ENCODE measurements at places on chromosomes 11 and 22.

- DNase-seq: peak; percentile 13
- H3K36me3 ChIP-seq: no peaks in the 10 kb centered on the region
- H3K27ac ChIP-seq: no peak overlapping the region
- no peaks in the 10 kb centered on the region for H3K4me1 ChIP-seq
- H3K4me3 ChIP-seq: no peak overlapping the region
Measured at GRCh38 chr22:33274214-33275072, 216.3 kb upstream of the SYN3 start.

GRCh38 chr11:70775386-70776075, 377.2 kb downstream of the CTTN start:
- H3K4me1 ChIP-seq: peaks cover 2% of the 10 kb centered on the region
- H3K4me3 ChIP-seq: no peak overlapping the region
- H3K36me3 ChIP-seq: no peaks in the 10 kb centered on the region
- no peaks in the 10 kb centered on the region for H3K27me3 ChIP-seq

- no peaks in the 10 kb centered on the region for H3K4me1 ChIP-seq
- H3K36me3 ChIP-seq: no peaks in the 10 kb centered on the region
- no peaks in the 10 kb centered on the region for H3K27me3 ChIP-seq
Measured at GRCh38 chr11:128926000-128926399, 16.7 kb downstream of the TP53AIP1 start.

- H3K36me3 ChIP-seq: peaks cover 41% of the 10 kb centered on the region
- H3K27ac ChIP-seq: no peak overlapping the region
- no peaks in the 10 kb centered on the region for H3K4me1 ChIP-seq
- H3K4me3 ChIP-seq: no peak overlapping the region
- H3K27me3 ChIP-seq: no peaks in the 10 kb centered on the region
- peak; percentile 74 for DNase-seq
Measured at GRCh38 chr11:18495271-18495670, 31.5 kb downstream of the TSG101 start.

Measured in common myeloid progenitor, CD34-positive (primary cell).